Sigmoid colon (tissue), 7 donors: ENCODE measurements at places on chromosomes 12 and 14. TPM values are rescaled to one million over a fixed set of nuclear protein-coding genes. Genes with fewer than 3 reads are reported as not detected.
A peak's percentile ranks its signal among the peaks of the same experiment; 100 is the strongest.

RIMKLB gene
- total RNA-seq: 55.9 TPM

DNA sequence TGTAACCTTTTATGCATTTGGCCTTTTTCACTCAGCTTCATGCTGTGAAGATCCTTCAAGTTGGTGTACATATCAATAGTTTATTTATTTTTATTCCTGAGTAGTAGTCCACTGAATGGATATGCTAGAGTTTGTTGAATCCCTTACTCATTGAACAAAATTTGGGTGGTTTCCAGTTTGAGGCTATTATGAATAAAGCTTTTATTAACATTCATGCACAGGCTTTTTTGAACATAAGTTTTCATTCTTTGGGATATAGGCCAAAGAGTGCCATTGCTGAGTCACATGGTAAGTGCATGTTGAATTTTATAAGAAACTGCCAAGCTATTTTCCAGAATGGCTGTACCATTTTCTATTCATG is 59.5 kb upstream of the CAPRIN2 start:
- no peaks in the 10 kb centered on the region for H3K36me3 ChIP-seq
- H3K4me3 ChIP-seq: no peak overlapping the region
- no peak overlapping the region for H3K27ac ChIP-seq
- DNase-seq: no peak
- H3K4me1 ChIP-seq: no peaks in the 10 kb centered on the region

- H3K4me3 ChIP-seq: no peak overlapping the region
- H3K27me3 ChIP-seq: no peaks in the 10 kb centered on the region
- no peak overlapping the region for H3K27ac ChIP-seq
- DNase-seq: no peak
- no peaks in the 10 kb centered on the region for H3K36me3 ChIP-seq
- no peaks in the 10 kb centered on the region for H3K4me1 ChIP-seq
Measured at GRCh38 chr14:76112889-76113624, 38.7 kb upstream of the GPATCH2L start.

DNA sequence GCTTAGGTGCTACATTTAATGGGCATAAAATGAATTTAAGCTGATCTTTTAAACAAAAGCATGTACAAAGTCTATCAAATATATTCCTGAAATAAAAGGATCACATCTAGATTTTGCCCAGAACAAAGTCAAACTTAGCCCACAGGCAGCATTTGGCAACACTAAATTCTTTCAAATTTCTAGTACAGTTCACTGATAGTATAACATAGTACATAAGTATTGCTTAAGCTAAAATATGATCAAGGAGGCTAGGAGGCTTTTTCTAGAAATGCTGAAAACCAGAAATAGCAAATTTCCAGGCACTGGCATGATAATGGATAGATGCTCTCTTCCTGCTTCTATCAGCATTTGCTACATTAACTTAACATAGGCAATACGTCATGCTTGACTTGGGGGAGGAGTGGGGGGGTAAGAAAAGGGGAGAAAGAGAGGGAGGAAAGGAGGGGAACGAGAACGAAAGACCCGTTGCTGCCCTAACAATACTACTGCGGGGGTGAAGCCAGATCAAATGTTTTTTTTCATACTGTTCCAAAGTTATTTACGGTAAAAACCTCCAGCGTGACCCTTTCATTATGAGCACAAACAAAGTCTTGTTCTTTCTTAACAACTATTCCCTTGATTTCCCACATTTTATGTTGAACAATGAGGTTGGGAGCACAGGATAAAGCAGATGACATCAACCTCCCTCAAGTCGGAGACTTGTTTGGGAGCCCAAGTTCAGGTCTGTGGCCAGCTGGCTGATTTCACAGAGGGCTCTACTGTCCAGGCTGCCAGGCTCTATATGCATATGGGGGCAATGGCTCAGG is 10.6 kb downstream of the TMED10 start:
- DNase-seq: no peak
- H3K27me3 ChIP-seq: no peaks in the 10 kb centered on the region
- H3K4me3 ChIP-seq: no peak overlapping the region
- peaks cover 53% of the 10 kb centered on the region for H3K4me1 ChIP-seq

MARK3 gene
- 104 TPM for total RNA-seq

CKAP4 gene
- total RNA-seq: 23.5 TPM

ACOT6 gene
- total RNA-seq: not detected

DNA sequence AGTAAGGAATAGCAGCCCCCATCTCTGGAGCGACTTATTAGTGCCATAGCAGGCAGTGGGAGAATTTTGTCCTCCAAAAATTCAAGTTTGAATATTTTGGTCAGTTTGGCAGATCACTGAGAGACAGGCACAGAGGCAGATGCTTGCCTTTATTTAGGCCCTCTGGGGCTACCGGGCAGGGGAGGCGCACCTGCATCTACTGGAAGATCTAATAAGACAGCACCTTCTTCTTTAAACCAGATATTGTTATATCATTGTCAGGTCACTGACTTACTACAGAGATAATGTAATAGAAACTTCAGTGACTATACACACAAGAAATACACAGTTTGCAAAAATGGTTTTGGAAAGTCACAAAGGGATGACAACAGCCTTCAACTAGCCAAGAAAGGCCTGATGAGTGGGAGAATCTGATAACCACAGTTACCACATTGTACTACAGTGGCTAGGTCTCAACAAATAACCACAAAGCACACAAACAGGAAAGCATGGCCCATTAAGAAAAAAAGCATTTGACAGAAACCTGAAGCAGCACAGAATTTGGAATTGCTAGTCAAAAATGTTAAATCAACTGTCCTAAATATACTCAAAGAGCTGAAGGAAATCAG is 56.8 kb downstream of the CDK17 start:
- no peak overlapping the region for H3K4me3 ChIP-seq
- peaks cover 32% of the 10 kb centered on the region for H3K4me1 ChIP-seq
- no peak for DNase-seq
- no peaks in the 10 kb centered on the region for H3K27me3 ChIP-seq

- peak; percentile 96 for DNase-seq
- no peaks in the 10 kb centered on the region for H3K36me3 ChIP-seq
- peak overlapping the region; percentile 77 for H3K27ac ChIP-seq
- no peak overlapping the region for H3K4me3 ChIP-seq
- no peaks in the 10 kb centered on the region for H3K4me1 ChIP-seq
Measured at GRCh38 chr12:32115404-32116104, 8.9 kb downstream of the BICD1 start.

DNA sequence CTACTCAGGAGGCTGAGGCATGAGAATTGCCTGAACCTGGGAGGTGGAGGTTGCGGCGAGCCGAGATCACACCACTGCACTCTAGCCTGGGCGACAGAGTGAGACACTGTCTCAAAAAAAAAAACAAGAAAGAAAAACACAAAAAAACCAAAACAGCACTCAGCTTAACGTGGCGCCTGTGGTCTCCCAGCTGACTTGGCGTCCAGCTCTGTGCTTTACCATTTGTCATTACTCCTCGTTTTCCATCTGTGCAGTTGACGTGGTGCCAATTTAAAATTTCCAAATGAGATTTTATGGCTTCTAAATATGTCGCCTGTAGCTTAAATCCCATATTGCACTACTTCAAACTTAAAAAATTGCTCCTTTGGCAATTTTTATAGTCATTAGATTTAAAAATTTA is 2.0 kb downstream of the MGP start:
- no peaks in the 10 kb centered on the region for H3K27me3 ChIP-seq
- no peaks in the 10 kb centered on the region for H3K36me3 ChIP-seq
- peaks cover 10% of the 10 kb centered on the region for H3K4me1 ChIP-seq
- peak overlapping the region; percentile 87 for H3K27ac ChIP-seq
- peak overlapping the region; percentile 34 for H3K4me3 ChIP-seq
- DNase-seq: no peak

GRCh38 chr12:53091756-53092155 is 5.7 kb upstream of the IGFBP6 start:
- no peak overlapping the region for H3K27ac ChIP-seq
- no peak overlapping the region for H3K4me3 ChIP-seq

DNA sequence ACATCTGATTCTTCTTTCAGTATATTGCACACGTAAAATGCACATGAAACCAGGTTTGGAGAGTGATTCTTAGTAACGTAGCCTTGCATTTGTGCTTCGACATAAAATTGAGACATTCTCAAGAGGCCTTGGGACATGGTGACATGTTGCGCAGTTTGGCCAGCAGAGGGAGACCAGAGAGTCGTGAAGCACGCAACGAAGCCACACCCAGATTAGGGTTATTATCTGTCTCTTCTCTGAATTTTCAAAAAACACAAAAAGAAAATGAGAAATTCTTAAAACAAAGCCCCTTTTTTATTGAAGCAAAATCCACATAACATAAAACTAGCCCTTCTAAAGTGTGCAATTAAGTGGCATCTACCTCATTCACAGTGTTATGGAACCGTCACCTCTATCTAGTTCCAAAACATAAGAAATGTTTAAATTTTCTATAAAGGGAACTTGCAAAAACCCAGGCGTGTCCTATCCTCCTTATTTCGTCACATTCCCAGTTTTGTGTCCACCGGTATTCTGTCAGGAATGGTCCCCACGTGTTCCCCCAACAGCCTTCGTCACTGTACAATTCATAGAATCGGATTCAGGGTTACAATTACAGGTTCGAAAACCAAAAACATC is 108.8 kb upstream of the ATF7IP start:
- peak; percentile 90 for DNase-seq
- H3K4me1 ChIP-seq: peaks cover 54% of the 10 kb centered on the region
- no peak overlapping the region for H3K4me3 ChIP-seq
- H3K27ac ChIP-seq: peak overlapping the region; percentile 91
- H3K36me3 ChIP-seq: no peaks in the 10 kb centered on the region
- H3K27me3 ChIP-seq: no peaks in the 10 kb centered on the region

CACNA2D4 gene
- 4.9 TPM for total RNA-seq

DNA sequence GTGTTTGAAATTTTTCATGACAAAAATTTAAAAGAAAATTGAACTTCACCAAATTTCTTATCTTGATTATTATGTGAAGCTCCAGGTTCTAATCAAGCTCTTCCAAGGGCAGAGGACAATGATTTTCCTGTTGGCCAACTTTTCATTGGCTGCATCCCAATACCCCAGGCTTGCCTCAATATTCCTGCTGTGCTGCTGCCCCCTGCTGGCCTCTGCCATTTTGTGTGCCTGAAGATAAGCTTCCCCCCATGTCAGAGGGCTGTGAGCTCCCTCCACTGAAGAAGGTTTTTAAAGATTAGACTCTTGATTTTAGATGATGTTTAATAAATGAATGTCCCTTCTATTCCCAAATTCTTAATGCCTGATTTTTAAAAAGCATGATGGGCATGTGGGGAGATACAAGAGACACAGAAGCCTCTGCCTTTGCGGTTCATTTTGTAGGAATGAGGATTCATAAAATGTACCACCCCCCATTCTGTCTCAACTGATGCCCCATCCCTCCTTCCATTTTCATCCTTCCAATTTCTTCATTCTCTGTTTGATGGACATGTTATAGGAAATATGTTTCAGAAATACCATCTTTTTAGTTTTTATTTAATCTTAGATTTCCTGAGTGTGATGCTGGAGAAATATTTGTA is 76.7 kb upstream of the RGS6 start:
- no peaks in the 10 kb centered on the region for H3K4me1 ChIP-seq
- DNase-seq: no peak
- no peaks in the 10 kb centered on the region for H3K36me3 ChIP-seq
- H3K27ac ChIP-seq: no peak overlapping the region
- H3K27me3 ChIP-seq: no peaks in the 10 kb centered on the region
- no peak overlapping the region for H3K4me3 ChIP-seq

IQSEC3 gene
- 1.1 TPM for total RNA-seq

DNA sequence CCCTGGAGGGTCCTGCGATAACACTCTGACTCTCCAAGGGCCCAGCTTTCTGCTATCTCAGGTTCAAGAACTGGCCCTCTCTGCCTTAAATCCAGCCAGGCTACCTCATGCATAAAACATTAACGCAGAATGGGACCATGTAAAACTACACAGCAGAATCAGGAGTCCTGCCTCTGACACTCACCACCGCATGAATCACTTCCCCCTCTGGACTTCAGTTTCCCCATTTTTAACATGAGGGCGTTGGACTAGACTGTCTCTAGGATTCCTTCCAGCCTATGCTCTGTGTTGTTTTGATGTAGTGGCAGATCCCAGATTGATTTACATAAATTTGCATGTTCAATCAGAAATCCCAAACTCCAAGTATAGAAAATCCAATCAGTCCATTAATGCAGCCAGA is 3.3 kb downstream of the NCKAP5L start:
- H3K4me3 ChIP-seq: no peak overlapping the region
- H3K27me3 ChIP-seq: no peaks in the 10 kb centered on the region
- H3K4me1 ChIP-seq: peaks cover 70% of the 10 kb centered on the region
- no peaks in the 10 kb centered on the region for H3K36me3 ChIP-seq
- H3K27ac ChIP-seq: peak overlapping the region; percentile 98

DNA sequence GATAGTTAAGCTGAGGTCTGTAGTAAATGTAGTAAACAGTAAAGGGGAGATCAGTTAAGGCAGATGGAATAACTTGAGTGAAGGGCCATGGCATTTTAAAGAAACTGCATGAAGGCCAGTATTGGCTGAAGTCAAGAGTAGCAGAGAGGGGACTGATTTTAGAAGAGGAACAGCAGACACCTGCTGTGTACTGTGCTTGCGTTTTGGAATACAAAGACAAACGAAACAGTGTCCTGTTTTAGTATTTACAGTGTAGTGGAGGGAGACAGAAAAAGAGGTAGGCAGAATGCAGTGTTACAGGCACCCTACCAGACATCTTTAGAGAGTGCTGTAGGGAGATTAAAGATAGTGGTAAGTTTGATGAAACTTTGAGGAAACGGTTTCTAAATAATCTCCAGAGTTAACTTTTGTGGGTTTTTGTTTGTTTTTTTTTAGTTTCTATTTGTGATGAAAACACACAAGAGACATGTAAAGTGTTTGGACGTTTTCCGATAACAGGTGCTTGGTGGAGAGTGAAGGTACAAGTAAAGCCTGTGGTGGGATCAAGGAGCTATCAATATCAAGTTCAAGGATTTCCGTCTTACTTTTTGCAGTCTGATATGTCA is 2.1 kb downstream of the HELB start:
- peaks cover 7% of the 10 kb centered on the region for H3K36me3 ChIP-seq
- peaks cover 19% of the 10 kb centered on the region for H3K4me1 ChIP-seq
- no peak for DNase-seq
- no peak overlapping the region for H3K4me3 ChIP-seq

GRCh38 chr12:120183211-120183631 is 11.3 kb downstream of the GCN1 start:
- H3K27me3 ChIP-seq: no peaks in the 10 kb centered on the region
- H3K4me3 ChIP-seq: no peak overlapping the region
- H3K27ac ChIP-seq: no peak overlapping the region
- H3K4me1 ChIP-seq: no peaks in the 10 kb centered on the region

GRCh38 chr14:105432657-105433056 is 13.0 kb downstream of the MTA1 start:
- H3K27ac ChIP-seq: no peak overlapping the region
- no peaks in the 10 kb centered on the region for H3K4me1 ChIP-seq
- H3K27me3 ChIP-seq: no peaks in the 10 kb centered on the region
- no peak overlapping the region for H3K4me3 ChIP-seq
- no peaks in the 10 kb centered on the region for H3K36me3 ChIP-seq

GRCh38 chr12:42128327-42128726 is 16.3 kb downstream of the GXYLT1 start:
- H3K36me3 ChIP-seq: no peaks in the 10 kb centered on the region
- H3K27me3 ChIP-seq: no peaks in the 10 kb centered on the region
- no peaks in the 10 kb centered on the region for H3K4me1 ChIP-seq
- no peak overlapping the region for H3K27ac ChIP-seq
- no peak for DNase-seq

IFNG-AS1 gene
- total RNA-seq: not detected
